GM18507 (cell line): ENCODE measurements at places on chromosomes 11 and 22.

DNA sequence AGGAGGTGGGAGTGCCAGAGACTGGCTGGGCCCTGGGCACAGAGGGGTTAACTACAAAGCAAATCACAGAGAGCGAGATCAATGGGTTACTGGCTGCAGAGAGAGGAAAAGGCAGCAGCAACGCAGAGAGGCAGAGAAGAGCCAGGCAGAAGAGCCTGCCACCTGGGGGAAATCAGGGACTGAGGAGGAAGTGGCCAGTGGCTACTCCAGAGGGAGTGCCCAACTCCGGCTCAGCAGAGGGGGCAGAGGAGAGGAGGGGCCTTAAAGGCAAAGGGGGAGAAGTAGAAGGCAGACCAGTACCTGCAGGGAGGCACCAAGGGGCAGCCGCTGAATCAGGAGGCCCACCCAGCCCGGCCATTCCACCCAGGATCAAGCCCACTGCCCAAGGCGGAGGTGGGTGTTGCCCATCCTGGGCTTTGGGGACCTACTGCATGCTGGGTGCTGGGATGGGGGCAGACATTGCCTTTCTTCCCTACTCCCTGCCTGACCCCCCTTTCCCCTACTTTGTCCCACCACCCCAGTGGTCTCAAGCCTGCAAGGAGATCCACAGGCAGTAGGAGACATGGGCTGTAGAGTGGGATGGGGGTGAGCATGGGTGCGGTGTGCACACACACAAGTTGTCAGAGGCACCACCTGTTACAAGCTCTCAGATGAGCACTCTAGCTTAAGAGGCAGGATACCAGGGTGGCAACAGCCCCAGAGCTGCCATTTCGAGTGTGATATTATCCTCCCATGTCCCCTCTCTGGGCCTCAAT is 926 bp upstream of the GALR3 start:
- no peak for DNase-seq

- no peak for DNase-seq
These were observed 93.4 kb downstream of the ISX start for GRCh38 chr22:35159343-35159742.

DNA sequence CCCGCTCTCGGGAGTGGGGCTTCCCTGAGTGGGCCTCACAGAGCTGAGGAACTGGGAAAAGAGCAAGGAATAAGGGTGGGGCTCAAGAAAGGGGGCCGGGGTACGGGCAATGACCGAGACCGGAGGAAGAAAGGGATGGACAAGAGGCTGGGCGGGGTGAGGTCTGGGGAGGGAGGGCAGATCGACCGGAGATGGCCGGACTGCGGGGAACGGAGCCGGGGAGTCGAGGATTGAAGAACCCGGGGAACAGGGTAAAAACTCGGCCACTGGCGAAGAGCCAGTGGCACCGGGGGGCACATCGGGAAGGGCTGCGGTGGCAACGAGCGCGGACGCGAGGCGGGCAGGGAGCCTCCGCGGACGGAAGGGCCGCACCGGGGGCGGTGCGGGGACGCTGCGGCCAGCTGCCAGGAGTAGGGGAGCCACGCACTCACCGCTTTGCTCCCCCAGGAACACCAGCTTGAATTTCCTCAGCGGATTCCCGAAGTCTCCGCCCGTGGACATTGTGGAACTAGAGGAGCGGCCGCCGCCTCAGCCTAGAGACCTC is 667 bp downstream of the RAB6A start:
- no peak for DNase-seq

GRCh38 chr11:28584992-28585391 is 476.8 kb downstream of the METTL15 start:
- no peak for DNase-seq

DNA sequence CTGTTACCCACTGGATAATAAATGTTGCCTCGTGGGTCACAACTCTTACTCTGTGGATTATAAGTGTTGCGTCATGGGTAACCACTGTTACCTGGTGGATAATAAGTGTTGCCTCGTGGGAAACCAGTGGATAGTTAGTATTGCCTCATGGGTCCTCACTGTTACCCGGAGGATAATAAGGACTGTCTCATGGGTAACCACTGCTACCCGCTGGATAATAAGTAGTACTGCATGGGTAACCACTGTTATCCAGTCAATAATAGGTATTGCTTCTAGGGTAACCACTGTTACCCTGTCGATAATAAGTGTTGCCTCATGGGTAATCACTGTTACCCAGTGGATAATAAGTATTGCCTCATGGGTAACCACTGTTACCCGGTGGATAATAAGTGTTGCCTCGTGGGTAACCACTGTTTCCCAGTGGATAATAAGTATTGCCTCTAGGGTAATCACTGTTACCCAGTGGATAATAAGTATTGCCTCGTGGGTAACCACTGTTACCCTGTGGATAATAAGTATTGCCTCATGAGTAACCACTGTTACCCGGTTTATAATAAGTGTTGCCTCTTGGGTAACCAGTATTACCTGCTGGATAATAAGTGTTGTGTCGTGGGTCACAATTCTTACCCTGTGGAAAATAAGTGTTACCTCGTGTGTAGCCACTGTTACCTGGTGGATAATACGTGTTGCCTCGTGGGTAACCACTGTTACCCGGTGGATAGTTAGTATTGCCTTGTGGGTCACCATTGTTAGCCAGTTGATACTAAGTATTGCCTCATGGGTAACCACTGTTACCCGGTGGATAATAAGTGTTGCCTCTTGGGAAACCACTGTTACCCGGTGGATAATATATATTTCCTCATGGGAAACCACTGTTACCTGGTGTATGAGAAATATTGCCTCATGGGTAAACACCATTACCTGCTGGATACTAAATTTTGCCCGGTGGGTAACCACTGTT is 15.7 kb upstream of the NXPE4 start:
- no peak for DNase-seq

GRCh38 chr11:67675058-67675747 is 780 bp upstream of the ALDH3B2 start:
- DNase-seq: no peak

DNA sequence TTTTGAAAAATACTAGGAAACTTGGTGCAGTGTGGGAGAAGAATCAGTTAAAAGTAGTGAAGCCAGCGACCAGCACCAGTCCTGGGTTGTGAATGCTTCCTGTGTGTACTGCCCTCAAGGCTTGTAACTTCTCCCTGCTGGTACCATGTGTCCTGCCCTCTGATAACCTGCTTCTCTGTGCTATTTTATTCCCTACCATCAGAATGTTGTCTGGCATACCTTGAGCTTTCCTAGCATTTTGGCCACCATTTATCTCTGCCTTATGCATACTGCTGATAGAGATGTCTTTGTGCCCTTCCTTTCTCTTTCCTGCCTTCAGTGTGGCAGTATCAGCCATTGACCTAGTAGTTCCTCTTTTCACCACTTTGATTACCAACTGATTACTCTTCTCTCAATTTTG is 2.0 kb downstream of the GTF2H1 start:
- no peak for DNase-seq

- DNase-seq: no peak
These were observed 1200.5 kb downstream of the BRD1 start for GRCh38 chr22:48627203-48627602.

DNA sequence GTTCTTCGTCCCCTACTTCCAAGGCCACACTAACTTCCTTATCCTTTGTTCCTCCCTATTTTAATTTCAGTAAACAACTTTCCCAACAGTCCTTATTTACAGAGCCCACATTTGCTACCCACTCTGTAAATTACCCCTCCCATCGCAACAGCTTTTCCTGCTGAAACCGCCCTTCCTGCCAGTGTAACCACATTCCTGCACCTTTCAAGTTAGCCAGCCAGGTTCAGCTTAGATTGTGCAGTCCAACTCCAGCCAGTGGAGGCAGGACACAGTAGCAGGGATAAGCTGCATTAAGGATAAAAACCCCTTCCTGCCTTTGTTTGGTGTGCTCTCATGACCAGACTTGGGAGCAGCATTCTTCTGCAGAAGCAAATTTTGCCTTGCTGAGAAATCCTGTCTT is 768.3 kb upstream of the ARHGAP42 start:
- no peak for DNase-seq

DNA sequence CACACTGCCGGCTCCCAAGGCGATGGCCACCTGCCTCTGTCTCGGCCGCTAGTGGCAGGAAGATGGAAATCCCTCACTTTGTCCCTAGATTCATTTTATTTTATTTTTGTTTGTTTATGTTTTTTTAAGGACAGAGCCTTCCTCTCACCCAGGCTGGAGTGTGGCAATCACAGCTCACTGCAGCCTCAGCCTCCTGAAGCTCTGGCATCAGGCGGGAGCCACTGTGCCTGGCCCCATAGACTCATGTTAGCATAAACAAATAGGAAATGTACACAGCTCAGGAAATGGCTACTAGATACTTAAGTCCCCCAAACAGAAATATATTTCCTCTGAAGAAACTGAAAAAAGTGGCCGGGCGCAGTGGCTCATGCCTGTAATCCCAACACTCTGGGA is 3.5 kb downstream of the TMEM80 start:
- DNase-seq: no peak

DNA sequence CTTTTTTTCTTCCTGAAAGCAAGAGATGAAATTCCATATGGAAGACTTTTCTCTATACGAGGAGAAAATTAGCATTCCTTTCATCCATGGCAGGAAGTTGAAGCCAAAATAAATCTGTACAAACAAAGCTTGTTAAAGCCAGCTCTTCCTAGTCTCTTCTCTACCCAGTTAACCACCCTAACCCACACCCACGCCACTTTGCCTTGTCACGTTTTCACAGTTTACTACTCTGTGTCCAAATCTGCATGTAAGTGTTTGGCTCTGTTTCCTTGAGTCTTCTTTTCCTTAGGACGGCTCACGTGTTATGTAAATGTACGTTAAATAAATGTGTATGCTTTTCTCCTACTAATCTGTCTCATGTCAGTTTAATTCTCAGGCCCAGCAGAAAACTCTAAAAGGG is 7.1 kb upstream of the HMOX1 start:
- DNase-seq: no peak

DNA sequence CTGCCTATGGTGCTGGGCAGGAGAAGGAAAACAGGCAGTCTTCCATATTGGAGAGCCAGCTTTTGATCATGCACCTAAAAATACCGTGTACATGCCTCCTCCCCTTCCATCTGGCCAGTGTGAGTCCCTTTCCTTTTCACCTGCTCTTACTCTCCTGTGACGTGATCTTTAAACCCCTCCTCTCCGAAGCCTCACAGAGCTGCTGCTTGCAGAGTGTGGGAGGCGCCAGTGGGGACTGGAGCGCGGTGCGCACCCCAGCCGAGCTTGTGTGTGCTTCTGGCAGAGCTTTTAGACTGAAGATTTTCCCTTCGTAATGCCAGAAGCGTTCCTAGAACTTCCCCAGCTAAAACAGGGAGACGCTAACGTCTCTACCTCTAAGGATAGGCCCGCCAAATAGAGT is 29.8 kb downstream of the MUC6 start:
- DNase-seq: no peak

- DNase-seq: no peak
These were observed 49.2 kb upstream of the CABP7 start for GRCh38 chr22:29670626-29671025.

GRCh38 chr11:41245704-41246398 is 213.6 kb downstream of the LRRC4C start:
- DNase-seq: no peak

DNA sequence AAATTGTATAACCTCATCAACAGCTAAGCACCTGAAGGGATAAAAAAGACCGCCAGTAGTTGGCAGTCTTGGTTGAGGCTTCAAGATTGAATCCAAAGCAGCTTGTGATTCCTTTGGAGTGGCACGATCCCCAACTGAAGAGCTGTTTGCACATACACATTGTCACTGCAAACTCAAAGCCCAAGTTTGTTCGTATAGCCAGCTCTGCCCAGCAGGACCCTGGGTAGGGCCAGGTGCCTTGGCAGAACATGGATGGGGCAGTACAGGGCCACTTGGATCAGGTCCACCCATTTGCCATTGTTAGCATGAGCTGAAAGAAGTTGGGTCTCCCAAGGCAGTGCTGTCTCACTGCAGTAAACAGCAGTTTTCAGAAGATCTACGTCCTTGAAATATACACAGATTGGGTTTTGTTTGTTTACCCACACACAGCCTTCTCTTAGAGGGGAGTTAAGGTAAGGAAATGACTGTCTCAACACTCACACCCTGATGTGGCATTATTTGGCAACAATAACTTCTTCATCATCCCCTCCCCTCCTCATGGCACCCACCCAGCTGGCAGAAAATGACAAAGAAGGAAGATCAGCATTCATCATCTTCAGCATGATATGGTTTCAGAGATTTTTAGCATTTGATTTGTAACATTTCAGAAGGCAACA is 132.9 kb downstream of the COMMD9 start:
- no peak for DNase-seq

- no peak for DNase-seq
These were observed 3.6 kb downstream of the USP35 start for GRCh38 chr11:78192223-78192719.

DNA sequence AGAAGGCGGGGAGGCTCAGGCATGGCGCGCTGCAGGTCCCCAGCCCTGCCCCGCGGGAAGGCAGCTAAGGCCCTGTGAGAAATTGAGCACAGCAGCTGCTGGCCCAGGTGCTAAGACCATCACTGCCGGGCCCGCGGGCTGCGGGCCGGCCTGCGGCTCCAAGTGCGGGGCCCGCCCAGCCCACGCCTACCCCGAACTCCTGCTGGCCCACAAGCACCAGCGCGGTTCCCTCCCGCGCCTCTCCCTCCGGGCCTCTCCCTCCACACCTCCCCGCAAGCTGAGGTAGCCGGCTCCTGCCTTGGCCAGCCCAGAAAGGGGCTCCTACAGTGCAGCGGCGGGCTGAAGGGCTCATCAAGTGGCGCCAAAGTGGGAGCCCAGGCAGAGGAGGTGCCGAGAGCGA is 4.6 kb upstream of the RDX start:
- no peak for DNase-seq

DNA sequence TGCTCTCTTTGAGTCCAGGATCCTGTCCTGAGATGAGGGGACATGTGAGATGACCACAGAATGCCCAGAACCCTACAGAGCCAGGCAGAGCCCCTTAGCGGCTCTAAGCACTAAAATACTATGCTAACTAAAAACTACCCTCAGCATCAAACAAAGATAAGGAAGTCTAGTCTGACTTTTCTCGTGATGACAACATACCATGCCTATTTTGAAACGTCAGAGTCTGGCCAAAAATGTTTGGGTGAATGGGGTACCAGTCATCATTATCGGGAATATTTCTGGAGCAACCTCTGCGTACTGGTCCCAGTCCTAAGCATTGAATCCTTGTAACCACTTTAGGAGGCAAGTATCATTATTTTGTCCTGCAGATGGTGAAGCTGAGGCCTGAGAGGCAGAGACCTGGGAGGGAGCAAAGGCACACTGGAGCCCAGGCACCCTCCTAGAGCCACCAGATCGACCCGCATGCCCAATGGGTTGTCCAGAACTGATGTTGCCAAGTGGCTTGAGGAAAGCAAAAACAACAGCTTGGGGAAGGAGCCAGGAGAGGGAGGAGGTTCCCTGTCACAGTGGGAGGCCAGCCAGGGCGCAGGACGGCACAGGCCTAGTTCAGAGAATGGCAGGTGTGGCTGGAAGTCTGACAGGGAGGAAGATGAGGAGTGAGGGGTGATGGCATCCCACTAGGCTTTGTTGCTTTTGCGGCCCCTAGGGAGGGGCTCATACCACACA is 7.2 kb upstream of the OSM start:
- DNase-seq: no peak

GRCh38 chr11:91800208-91800914 is 424.3 kb upstream of the FAT3 start:
- DNase-seq: no peak
